SJCRH30 (cell line): ENCODE measurements at places on chromosomes 6 and 20. TPM values are rescaled to one million over a fixed set of nuclear protein-coding genes. Genes with fewer than 3 reads are reported as not detected.

- no peak for DNase-seq
- H3K27ac ChIP-seq, result no peak overlapping the region
- H3K4me1 ChIP-seq, result no peaks in the 10 kb centered on the region
- no peak overlapping the region for H3K4me3 ChIP-seq
- H3K36me3 ChIP-seq, result peaks cover 5% of the 10 kb centered on the region
- H3K27me3 ChIP-seq, result no peaks in the 10 kb centered on the region
These were observed 3.2 kb downstream of the CDC40 start for GRCh38 chr6:110183292-110183885.

- H3K36me3 ChIP-seq, result no peaks in the 10 kb centered on the region
- no peak for DNase-seq
- no peaks in the 10 kb centered on the region for H3K4me1 ChIP-seq
- H3K27ac ChIP-seq, result no peak overlapping the region
These were observed 8.4 kb upstream of the CST9 start for GRCh38 chr20:23614163-23614562.

DNA sequence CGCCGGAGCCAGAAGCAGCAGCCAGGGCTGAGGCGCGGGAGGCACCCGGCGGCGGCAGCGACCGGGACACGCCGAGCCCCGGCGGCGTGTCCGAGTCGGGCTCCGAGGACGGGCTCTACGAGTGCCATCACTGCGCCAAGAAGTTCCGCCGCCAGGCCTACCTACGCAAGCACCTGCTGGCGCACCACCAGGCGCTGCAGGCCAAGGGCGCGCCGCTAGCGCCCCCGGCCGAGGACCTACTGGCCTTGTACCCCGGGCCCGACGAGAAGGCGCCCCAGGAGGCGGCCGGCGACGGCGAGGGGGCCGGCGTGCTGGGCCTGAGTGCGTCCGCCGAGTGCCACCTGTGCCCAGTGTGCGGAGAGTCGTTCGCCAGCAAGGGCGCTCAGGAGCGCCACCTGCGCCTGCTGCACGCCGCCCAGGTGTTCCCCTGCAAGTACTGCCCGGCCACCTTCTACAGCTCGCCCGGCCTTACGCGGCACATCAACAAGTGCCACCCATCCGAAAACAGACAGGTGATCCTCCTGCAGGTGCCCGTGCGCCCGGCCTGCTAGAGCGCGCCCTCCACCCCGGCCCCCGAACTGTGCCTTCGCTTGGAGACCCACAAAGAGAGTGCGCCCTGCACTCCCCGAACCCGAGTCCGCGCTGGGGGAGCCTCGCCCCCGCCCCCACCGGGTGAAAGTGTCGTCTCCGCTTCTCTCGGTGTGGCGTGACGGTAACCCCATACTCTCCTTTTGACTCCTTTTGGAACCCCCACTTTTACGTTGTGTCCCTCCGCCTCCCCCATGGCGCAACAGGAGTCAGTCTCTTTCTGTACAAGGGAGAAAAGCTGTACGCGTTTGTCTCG, 1.6 kb downstream of the INSM1 start:
- H3K27ac ChIP-seq, result no peak overlapping the region
- DNase-seq, result peak; percentile 11
- peak overlapping the region; percentile 73 for H3K4me3 ChIP-seq
- H3K27me3 ChIP-seq, result no peaks in the 10 kb centered on the region

- DNase-seq, result no peak
- H3K36me3 ChIP-seq, result no peaks in the 10 kb centered on the region
- no peak overlapping the region for H3K4me3 ChIP-seq
- H3K27ac ChIP-seq, result no peak overlapping the region
- no peaks in the 10 kb centered on the region for H3K4me1 ChIP-seq
These were observed 20.9 kb upstream of the KLHL31 start for GRCh38 chr6:53686355-53686940.

DNA sequence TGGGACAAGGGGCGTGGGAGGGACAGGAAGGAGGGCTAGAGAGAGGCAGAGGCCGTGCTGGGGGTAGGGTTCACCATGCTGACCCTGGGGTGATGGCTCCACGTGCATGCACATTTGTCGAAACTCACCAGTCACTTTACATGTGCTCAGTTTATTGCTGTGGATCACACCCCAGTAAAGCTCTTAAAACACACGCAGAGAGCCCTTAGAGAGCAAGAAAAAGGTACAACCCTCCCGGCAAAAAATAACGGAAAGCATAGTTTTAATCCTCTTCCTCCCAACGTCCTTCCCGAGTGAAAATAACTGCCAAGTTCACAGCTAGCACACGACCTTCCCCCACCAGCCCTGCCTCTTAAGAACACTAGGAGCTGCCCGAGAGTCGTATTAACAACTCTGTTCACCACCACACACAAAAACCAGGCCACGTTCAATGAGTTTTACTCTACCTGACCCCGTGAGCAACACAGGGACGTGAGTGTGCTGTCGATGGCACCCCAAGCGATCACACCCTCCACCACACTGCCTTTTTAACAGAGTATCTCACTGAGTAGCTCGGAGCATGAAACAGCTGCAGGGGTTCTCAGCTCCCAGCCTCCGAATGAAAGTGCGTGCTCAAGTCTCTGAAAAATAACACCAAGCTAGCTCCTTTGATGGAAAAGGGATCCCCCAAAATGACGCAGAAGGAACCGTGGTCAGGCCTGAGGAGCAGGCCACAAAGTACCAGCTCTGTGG, 39.7 kb downstream of the TAF4 start:
- no peaks in the 10 kb centered on the region for H3K36me3 ChIP-seq
- peaks cover 13% of the 10 kb centered on the region for H3K4me1 ChIP-seq
- no peak overlapping the region for H3K27ac ChIP-seq
- no peaks in the 10 kb centered on the region for H3K27me3 ChIP-seq
- DNase-seq, result no peak

DNA sequence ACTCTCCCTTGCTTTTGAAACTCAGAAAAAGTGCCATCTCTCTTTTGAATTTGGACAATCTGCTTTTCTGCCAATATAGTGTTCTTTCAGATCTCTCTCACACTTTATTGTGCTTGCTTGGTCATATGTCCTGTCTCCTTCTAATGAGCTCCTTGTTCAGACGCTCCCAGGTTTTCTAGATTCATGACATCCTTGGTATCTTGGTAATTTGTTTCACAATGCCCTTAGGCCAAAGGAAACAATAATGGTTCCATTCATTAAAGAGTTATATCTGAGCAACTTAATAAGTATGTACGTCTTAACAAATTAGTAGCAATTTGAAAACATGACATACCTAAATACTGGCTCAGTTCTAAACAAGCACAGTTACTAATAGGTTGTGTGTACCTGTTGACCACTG, 293.4 kb upstream of the SPTLC3 start:
- no peaks in the 10 kb centered on the region for H3K36me3 ChIP-seq
- no peak overlapping the region for H3K27ac ChIP-seq
- no peaks in the 10 kb centered on the region for H3K4me1 ChIP-seq
- DNase-seq, result no peak
- no peaks in the 10 kb centered on the region for H3K27me3 ChIP-seq
- H3K4me3 ChIP-seq, result no peak overlapping the region

DNA sequence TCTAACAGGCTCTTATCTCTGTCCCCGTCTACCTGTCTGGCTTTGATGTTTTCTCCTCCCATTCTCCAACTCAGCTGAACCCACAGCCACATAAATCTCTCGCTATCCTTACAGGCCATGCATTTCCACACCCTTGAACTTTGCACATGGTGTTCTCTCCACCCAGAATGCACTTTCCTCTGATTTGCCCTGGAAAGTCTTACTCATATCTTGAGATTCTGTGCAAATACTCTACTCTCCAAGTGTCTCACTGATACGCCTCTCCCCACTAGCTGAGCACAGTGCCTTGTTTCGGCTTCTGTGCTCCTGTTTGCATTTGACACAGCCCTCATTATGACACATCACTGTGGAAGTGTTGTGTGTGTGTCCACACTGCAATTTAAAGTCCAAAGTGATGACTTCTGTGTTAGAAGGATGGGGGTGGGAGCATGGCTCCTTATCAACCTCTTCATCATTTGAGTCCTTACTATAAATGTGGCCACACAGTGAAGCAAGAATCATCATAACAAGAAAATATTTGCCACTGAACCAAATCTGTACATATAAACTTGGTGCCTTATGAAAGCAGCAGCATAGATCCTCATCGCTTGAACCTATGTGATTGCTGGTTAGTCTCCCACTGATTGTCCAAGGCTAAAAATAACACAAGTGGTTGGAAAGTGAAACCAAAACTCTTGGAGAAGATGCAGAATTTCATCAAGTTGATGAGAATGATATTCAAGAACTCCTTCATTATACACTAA, 5.5 kb upstream of the PRELID3B start:
- no peaks in the 10 kb centered on the region for H3K36me3 ChIP-seq
- no peaks in the 10 kb centered on the region for H3K27me3 ChIP-seq
- no peak for DNase-seq
- no peak overlapping the region for H3K4me3 ChIP-seq
- H3K27ac ChIP-seq, result no peak overlapping the region

- H3K4me3 ChIP-seq, result 0 out of 2 replicates have a peak overlapping the region, but pooled peaks have one; percentile 7
- peaks cover 10% of the 10 kb centered on the region for H3K4me1 ChIP-seq
- DNase-seq, result peak; percentile 88
- H3K36me3 ChIP-seq, result no peaks in the 10 kb centered on the region
- no peak overlapping the region for H3K27ac ChIP-seq
- no peaks in the 10 kb centered on the region for H3K27me3 ChIP-seq
These were observed 72.5 kb downstream of the B3GAT2 start for GRCh38 chr6:70884074-70884983.

DNA sequence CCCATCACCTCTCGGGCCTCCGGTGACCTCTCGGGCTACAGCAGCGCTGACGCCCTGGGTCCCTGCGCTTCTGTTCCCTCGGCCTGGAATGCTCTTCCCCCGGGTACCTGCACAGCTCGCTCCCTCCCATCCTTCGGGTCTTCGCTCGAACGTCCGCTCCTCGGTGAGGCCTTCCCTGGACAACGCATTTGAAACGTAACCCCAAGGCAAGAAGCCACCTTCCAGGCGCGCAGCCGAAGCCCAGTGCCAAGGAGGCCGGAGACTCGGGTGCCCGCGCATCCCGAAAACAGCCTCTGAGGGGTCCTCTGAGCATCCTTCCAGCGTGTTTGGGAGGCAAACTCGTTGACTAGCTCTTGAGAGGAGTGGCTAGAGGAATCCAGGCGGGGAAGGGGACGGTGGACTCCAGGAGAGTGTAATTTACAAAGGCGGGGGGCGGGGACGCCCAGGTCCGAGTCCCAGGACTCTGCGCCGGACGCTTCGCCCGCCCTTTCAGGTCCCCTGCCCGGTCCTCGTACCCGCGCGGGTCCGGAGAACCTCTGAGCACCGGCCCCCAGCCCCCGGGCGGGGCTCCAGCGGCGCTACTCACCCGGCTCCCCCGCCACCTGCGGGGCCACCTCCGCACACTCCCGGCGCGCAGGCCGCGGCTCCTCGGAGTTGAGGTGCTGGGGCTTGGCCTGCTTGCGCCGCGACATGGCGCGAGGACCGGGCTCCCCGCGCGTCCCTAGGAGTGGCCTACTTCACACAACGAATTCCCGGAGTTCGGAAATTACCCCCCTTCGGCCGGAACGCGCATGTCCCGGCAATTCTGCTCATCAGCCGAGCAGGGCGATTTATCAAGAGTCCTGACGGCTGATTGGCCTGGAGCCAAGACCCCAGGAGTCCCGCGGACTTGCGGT, 86.8 kb downstream of the ZFP64 start:
- no peak for DNase-seq
- no peak overlapping the region for H3K27ac ChIP-seq
- H3K4me3 ChIP-seq, result no peak overlapping the region
- no peaks in the 10 kb centered on the region for H3K4me1 ChIP-seq
- no peaks in the 10 kb centered on the region for H3K27me3 ChIP-seq

DNA sequence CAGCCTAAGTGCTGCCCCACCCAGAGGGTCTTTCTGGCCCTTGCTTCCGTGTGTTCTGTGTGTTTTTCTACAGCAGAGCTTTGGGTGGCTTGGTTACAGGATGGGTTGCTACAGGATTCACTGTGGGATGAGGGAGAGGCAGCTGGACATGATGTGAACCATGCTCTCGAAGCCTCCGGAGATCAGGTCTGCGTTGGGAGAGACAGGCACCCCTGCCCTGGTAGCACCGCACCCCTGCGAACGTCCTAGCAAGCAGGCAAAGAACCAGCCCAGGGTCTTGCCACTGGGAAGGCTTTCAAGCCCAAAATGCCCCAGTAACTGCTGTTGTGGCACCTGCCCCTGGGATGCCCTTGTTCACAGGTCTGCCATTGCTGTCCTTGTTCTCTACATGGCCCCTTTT, 66.4 kb downstream of the IGF2R start:
- no peak overlapping the region for H3K27ac ChIP-seq
- no peak overlapping the region for H3K4me3 ChIP-seq
- H3K4me1 ChIP-seq, result peaks cover 7% of the 10 kb centered on the region

- peaks cover 18% of the 10 kb centered on the region; the same call in 1 of the 2 replicates for H3K4me1 ChIP-seq
- no peaks in the 10 kb centered on the region for H3K36me3 ChIP-seq
- no peak overlapping the region for H3K27ac ChIP-seq
- no peak overlapping the region for H3K4me3 ChIP-seq
- no peak for DNase-seq
These were observed 20.5 kb downstream of the SNAI1 start for GRCh38 chr20:50003253-50003656.

DNA sequence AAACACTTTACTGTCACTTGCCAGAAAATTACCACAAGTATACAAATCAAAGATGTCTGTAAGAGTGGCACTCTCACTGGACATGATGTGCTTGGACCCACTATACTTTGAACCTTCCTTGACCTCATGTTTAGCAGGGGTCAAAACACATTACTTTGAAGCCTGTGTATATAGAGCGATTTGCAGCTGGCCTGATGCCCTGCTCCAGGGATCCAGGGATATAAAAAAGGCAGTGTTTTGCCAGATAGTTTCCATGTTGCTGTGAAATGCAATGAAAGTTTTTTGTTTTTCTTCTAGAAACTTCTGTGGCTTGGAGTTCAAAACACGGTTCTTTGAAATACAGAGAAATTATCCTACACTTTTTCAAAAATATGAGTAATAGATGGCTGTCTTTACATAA, 165.7 kb downstream of the FOXC1 start:
- H3K27ac ChIP-seq, result no peak overlapping the region
- H3K4me1 ChIP-seq, result peaks cover 3% of the 10 kb centered on the region; the same call in 1 of the 2 replicates
- H3K4me3 ChIP-seq, result no peak overlapping the region
- no peaks in the 10 kb centered on the region for H3K27me3 ChIP-seq
- no peak for DNase-seq

DNA sequence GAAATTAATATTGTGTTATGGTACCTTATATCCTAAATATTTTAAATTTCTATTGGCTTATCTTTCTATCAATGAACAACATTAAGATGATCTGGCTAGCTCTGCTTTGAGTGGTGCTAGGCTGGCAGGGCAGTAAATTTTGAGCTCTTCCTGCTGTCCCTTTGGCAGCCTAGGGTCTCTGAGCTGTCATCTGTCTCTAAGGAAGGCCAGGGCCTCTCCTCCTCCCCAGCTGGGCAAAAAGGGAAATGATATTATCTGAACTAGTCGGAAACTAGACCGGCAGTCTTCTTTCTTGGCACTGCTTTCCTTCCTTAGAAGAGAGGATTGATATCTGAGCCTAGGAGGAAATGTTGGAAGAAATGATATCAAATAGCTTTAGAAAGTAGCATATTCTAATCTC, 176.7 kb upstream of the BTBD3 start:
- no peak for DNase-seq
- H3K4me3 ChIP-seq, result no peak overlapping the region
- H3K27me3 ChIP-seq, result no peaks in the 10 kb centered on the region; the same call in 1 of the 2 replicates
- H3K27ac ChIP-seq, result no peak overlapping the region
- H3K4me1 ChIP-seq, result no peaks in the 10 kb centered on the region

Gene FAM162B
- not detected in 2 replicates for total RNA-seq

Gene IL17F
- total RNA-seq, result not detected in 2 replicates

Gene CNBD2
- 5.3 and 6.2 TPM in 2 replicates for total RNA-seq

Gene THBD
- total RNA-seq, result 0.03 TPM in 1 of 2 replicates, not detected in the other

Gene RNF39
- total RNA-seq, result not detected in 2 replicates

Gene PAK5
- total RNA-seq, result not detected in 2 replicates

Gene TINAG
- total RNA-seq, result not detected in 2 replicates
